ENCODE measurements at places on chromosomes 6 and 20.
A peak's percentile ranks its signal among the peaks of the same experiment; 100 is the strongest.

- peak; percentile 66 for DNase-seq
Observed at GRCh38 chr6:154410619-154411072, 54.0 kb upstream of the IPCEF1 start.

- no peak for DNase-seq
Observed at GRCh38 chr6:143283887-143284645, 166.4 kb downstream of the ADAT2 start.

DNA sequence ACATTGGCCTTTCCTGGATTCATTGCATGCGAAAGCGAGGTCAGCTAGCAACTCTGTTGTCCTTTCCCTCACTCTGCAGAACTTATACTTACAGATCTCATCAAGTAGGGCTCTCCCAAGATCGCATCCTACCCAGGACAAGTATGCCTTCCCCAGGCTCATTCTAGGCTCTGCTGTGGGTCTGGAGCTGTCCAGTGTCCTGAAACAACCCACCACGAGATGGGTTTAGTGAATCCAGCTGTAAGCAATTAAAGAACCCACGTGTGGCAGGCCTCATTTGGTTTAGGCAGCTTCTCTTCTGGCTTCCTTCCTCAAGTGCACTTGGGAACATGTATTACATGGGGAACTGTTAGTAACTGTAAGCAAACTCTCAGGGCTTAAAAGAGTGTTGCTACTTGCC, 406.5 kb upstream of the CHD6 start:
- no peak for DNase-seq

DNA sequence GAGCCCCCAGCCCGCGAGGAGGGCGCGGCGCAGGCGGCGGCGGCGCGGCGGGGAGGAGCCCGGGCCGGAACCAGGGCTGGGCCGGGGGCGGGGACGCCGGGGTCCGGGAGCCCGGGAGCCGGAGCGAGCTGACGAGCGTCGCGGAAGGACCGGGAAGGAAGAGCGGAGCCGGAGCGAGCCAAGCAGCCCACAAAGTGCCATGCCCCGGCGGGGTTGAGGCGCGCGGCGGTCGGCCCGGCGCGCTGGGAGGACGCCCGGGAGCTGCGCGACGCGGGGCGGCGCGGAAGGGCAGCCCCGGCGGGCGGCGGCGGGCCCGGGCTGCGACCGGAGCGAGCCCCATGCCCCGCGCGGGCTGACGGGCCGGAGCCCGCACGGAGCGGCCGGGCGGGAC, 289 bp downstream of the FOXP4 start:
- DNase-seq: no peak

DNA sequence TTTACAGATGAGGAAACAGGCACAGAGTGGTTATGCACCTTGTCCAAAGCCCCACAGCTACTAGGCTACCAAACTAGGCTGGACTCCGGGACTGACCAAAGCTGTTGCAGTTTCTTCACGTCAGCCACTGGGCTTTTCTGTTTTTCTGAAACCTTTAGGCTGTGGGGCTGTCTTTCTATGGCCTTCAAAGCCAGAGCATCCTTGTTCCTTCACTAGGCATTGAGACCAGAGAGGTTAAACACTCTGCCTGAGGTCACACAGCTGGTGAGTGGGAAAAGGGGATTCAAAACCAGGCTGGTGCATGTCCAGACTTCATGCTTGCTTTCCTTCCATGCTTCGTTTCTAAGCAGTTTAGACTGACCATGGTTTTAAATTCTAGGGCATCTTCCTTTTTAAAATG, 97.5 kb upstream of the KCNG1 start:
- no peak for DNase-seq

GRCh38 chr20:53568351-53568750, 25.3 kb downstream of the ZNF217 start:
- no peak for DNase-seq

DNA sequence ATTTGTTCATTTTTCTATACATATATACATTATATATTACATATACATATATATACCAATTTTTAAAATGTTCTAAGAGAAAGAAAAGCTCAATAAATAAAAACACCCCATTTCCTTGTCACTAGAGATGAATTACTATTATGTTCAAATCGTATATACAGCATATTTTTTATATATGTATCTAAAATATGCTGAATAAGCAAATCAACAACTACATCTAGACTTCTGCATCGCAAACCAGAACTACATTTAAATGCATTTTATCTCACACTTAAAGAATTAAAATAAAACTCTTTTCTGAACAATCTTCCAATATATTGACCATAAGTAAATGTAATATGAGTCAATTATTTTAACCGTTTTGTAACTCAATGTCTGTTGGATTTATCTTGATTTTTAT, 133.9 kb downstream of the LAMA2 start:
- DNase-seq: no peak

- DNase-seq: peak; percentile 90
Observed at GRCh38 chr6:158057213-158057987, 75.7 kb downstream of the SYNJ2 start.

DNA sequence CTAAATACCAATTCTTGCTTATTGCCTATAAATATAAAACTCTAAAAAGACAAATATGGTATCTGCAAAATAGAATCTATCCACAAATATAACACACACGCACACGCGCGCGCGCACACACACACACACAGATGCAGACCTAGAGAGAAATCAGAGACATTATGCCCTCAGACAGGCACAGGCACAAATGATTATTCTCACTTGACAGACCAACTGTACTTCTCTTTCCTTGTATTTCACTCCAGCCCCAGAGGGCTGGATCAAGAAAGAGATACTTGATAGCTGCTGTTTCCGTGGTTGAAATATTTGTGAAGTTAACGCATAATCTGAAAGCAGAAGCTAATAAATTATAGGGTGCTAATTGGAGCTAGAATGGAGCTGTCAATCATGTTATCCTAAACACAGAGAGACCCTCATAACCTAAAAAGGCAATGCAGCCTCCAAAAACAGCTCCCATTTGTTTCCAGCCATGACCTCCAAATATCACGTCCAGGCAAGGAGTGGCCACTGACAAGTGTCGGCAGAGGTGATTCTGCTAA, 11.5 kb downstream of the VGLL2 start:
- DNase-seq: no peak

- no peak for DNase-seq
Observed at GRCh38 chr20:19633985-19634384, 124.1 kb upstream of the RIN2 start.

DNA sequence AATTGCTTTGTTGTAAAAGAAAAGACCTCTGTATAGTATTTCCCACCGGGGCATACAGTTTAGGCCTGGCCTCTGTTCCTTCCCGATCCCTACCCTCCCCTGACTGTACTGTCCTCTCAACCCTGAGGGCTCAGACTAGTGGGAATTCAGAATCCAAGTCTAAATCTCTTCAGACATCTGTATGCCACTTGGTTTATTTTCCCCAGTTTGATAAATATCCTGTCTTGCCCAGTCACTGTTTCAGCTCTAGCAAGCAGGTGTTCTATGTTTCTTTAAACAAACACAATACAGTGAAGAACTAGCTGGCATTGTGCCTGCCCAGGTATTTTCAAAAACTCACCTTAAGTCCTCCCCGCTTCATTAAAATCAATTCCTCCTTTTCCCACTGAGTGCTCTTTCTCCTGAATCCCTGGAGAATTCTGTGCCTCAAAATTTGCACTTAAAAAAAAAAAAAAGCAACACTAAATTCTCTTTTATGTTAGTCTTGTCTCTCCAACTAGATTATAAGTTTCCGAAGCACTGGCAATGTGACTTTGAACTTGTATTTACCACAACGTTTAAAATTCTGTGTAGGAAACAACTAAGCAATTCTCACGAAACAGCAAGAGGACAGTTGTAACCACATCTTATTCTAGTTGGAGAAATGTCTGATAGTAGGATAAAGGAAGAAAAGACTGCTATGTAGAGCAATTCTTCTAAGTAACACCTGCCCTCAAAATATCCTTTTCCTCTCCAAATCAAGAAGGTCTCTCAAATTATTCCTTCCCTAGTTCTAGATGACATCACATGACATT, 112.0 kb upstream of the CARMIL1 start:
- DNase-seq: no peak

DNA sequence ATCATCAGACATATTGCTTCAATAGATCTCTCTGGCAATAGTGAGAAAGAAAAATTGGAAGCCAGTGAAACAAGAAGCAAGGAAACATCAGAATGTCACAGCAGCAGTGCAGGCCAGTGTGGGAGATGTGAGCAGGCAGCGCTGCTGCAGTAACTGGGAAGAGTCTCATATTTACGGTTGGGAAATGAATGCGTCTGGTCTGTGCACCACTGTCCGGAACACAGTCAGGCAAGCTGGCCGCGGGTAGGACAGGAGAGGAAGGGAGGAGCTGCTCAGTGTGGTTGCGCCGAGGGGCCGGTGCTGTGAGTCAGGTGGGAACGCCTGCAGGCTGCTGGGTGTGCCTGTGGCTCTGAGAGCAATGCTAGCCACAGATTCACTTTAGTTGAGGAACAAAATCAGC, 6.4 kb upstream of the PSMG4 start:
- DNase-seq: no peak

- DNase-seq: no peak
Observed at GRCh38 chr6:33708516-33709204, 2.8 kb downstream of the UQCC2 start.

GRCh38 chr6:158168040-158168289, at the start of gene SERAC1:
SERAC1 (minus strand) TSS chr6:158168262; CDS start chr6:158158363, 9,899 bp downstream.
- no peak for DNase-seq

DNA sequence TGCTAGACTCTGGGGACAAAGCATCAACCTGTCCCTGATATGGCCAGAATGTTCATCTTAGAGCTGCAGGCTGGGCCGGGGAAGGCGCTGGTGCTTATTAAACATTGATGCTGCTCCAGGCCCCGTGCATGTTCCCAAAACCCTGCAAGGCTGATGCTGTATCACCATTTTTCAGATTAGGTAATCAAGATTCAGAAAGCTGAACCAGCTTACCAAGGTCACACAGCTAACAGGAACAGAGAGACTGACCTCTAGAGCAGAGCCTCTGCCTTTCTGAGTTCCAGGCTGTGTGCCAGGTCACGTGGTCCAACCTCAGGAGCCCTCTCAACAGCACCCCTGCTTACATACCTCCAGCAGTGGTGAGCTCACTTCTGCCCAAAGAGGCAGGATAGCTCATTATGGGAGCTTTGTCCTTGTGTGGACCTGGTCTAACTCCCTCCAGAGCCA, 16.1 kb upstream of the VSTM2L start:
- no peak for DNase-seq

DNA sequence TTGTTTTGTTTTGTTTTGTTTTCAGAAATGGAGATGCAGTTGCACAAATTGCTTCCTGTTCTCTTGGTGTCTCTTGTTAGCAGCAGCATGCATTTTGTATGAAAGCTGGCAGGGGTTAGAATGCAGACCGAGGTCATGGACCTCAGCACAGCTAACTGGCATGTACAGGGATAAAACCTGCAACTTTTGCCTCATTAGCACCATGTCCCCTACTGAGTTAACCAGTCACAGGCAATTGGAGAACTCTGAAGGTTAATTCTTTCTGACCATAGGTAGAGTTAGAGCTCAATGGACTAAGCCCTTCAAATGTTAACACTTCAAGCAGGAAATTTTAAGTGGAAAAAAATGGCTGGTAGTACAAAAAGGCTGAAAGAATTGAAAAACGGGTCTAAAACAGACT, 377.1 kb downstream of the ADGRB3 start:
- no peak for DNase-seq

DNA sequence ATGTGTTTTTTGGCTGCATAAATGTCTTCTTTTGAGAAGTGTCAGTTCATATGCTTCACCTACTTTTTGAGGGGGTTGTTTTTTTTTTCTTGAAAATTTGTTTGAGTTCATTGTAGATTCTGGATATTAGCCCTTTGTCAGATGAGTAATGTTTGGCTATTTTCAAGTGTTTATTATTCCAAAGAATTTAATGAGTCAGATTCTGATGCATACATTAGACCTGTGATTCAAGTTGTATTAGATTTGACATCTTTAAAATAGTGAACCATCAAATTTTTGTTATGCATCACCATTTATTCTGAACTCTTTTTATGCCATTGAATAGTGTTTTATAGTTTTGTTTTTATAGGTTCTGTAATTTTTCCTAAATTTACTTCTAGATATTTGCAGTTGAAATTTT, 319.3 kb downstream of the PKHD1 start:
- DNase-seq: no peak

DNA sequence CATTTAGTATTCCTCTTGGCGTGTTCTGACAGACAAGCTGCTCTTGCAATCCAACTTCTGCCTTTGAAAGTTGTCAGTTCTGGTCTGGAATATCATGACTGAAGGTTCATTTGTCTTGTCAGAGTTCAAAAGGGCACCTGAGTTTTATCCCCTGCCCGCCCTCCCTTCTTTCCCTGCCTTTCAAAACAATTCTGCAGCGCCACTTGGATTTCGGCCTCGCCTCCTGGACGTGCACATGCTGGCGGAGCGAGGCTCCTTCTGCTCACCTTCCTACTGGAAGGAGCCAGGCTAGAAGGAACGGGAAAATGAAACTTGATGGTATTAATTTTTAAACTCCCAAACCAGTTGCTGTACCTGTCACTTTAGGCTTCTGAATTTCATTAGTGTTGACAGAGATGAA, 55.7 kb upstream of the HDGFL1 start:
- DNase-seq: no peak

- no peak for DNase-seq
Observed at GRCh38 chr6:118212451-118213173, 305.5 kb downstream of the SLC35F1 start.

DNA sequence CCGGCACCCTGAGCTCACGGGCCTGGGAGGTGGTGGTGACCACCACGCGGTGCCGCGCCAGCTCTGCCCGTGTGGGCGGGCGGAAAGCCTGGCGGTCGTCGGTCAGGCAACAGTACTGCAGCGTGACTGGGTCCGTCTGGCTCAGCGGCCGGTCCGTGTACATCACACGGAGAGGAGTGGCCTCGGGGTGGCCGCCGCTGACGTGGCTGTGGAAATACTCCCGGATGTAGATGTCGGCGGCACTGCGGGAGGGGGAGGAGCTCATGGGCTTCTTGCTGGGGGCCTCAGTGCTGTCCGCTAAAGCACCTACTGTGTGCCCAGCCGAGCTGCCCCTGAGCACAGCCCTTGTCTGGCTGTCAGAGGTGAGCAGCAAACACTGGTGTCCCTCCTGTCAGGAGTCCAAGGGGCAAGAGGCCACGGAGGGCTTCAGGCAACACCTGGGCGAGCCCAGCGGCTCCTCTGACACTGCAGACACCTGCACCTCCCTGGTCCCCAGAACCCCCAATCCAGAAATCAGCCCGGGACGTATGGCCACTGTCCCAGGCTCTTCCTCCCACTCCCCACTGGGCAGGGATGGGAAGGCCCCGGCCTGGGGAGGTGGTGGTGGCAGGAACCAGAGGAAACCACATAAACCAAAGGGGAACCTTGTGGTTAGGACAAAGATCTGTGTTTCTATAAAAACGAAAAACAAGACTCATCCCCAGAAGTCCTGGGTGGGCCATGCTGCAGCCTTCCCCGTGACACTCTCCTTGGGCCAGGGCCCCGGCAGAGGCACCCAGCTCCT, 6.5 kb downstream of the HELZ2 start:
- no peak for DNase-seq

GRCh38 chr6:19905584-19905983, 68.4 kb downstream of the ID4 start:
- DNase-seq: no peak

- DNase-seq: no peak
Observed at GRCh38 chr6:143652841-143653331, 24.9 kb upstream of the PHACTR2 start.
